Amniotic stem cell (primary cell): ENCODE measurements at places on chromosomes 7 and 10.
A peak's percentile ranks its signal among the peaks of the same experiment; 100 is the strongest.

- DNase-seq: peak; percentile 13
These were observed 5.3 kb upstream of the PRKRIP1 start for GRCh38 chr7:102390697-102391484.

DNA sequence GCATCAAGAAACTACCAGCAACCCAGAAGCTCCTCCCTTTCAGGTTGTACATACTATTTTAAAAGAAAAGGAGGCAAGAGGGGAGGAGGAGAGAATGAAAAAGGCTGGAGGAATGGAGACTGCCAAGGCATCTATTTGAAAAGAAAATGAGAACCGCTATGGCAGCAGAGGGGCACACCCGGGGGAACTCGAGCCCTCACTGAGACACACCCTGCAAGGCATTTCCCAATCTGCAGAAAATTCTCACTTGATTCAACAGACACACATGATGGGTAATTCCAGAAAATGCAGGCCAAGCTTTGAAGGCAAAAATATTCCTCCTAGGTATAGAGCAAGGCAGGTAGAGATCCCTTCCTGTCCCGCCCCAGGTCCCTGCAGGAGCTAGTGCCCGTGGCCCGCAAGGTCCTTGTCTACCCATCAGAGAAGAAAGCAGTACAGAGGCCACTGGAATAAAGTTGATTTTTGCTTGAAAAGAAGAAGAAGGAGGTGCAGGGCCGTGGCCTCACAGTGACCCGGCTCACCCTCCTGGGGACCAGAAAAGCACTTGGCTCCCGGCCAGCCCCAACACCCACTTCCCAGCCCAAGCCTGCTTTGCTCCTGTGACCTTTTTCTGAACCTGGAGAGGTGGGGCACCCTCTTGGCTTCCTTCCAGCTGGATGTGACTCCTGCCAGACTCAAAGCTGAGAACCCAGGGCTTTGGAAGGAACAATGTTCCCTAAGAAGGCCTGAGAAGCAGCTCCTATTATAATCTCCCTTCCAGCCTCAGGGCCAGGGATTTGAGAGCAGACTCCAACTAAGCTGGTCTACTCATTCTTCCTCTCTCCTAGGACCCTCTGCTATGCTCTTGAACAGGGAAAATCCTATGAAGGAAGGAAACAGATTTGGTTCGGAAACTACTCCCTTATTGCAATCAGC lies 6.2 kb upstream of the PIK3CG start:
- DNase-seq: no peak

- DNase-seq: peak; percentile 75
These were observed 17.5 kb upstream of the ANLN start for GRCh38 chr7:36372156-36372555.

DNA sequence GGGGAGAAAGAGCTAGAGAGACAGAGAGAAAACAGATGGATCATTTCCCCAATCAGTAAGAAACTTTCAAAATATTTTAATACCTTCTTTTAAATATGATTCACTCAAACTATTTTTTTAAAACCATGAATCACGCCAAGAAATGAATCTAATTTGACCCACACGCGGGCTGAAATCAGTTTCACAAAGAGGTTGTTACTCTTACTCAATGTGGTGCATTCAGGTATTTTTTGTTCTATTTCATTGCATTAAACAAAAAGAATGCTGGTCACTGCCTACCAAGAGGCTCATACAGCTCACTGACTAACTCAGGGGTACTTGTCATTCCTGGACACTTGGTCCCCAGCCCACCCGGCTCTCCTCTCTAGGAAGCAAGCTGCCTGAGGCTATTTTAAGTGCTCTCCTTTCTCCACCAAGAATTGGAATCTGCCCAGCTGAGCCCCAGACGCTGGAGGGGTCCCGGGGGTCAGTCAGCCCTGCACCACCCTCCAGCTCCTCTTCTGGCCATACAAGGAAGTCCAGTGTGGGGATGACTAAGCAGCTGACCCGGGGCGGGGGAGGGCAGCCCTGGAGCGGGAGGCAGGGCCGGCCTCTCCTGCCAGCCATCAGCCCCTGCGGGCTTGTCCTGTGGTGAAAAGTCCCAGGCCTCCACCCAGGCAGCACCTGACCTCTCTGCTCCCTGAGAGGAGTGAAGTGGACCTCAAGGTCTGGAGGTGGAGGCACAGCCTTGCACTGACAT lies 21.7 kb upstream of the PFKP start:
- DNase-seq: peak; percentile 65

DNA sequence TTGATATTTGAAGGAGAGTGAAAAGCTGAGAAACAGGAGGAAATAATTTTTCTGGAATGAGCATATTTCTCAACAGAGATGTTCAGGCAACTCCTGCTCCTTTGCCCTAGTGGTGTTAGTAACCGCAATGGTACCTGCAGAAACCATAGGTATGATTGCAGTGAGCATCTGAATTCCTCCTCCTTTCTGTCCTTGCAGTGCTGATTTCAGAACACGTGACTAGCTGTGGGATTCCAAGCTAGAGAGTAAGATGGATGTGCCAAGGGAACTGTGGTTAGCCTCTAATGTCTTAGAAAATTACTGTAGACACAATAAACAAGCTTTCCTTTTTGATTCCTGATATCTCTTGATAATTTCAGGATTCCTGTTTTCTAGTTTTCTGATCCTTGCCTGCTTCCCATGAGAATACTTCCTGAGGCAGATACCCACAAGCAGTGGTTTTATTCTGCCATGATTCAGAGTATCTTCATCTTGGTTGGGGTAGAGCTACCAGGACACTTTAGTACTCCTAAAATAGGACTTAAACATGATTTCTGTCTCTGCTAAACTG lies 27.5 kb downstream of the LRGUK start:
- no peak for DNase-seq

GRCh38 chr7:55508221-55509011 lies 63.9 kb downstream of the VOPP1 start:
- no peak for DNase-seq
